Effector memory CD4-positive, alpha-beta T cell (primary cell): ENCODE measurements at places on chromosomes 11 and 22.

GRCh38 chr11:6737872-6738466 is 33.8 kb downstream of the OR2AG2 start:
- H3K4me1 ChIP-seq = peaks cover 50% of the 10 kb centered on the region
- peak; percentile 57 for DNase-seq
- peak overlapping the region; percentile 58 for H3K27ac ChIP-seq
- no peak overlapping the region for H3K4me3 ChIP-seq
- no peaks in the 10 kb centered on the region for H3K27me3 ChIP-seq

- H3K27me3 ChIP-seq = no peaks in the 10 kb centered on the region
- peaks cover 7% of the 10 kb centered on the region for H3K36me3 ChIP-seq
- H3K4me3 ChIP-seq = peak overlapping the region; percentile 96
- H3K27ac ChIP-seq = peak overlapping the region; percentile 95
These were observed 1.9 kb downstream of the FBXO7 start for GRCh38 chr22:32476281-32477195.

DNA sequence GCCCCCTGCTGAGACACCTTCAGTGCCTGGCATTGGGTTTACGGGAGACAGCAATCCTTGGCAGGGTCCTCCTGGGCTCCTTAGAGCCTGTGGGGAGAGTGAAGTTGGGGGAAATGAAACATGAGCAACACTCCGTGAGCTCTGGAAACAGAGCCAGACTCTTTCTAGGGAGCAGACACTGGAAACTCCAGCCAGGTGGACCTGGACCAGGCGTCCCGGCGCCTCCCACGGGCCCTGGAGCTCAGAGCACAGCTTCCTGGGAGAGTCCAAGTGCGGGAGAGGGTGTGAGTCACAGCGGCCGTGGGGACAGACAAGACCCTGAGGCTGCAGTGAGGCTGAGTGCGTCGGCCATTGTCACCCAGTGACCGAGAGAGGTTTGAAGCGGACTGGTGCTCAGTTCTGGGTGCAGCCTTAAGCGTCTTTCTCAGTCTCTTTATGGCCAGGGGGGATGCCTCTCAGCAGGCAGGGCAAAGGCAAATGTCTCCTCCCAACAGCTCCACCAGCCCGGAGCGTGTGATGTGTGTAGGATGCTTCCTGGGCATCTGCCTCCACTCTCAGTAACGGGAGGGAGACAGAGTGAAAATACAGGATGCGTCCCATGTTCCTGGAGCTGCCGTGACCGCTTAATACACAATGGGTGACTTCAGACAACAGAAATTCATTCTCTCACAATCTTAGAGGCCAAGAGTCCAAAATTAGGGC is 399.2 kb downstream of the SHANK2 start:
- no peaks in the 10 kb centered on the region for H3K4me1 ChIP-seq
- no peaks in the 10 kb centered on the region for H3K27me3 ChIP-seq
- DNase-seq = no peak
- no peak overlapping the region for H3K27ac ChIP-seq

GRCh38 chr11:123166071-123166559 is 28.9 kb downstream of the CLMP start:
- no peak for DNase-seq
- H3K27ac ChIP-seq = no peak overlapping the region
- no peak overlapping the region for H3K4me3 ChIP-seq
- no peaks in the 10 kb centered on the region for H3K27me3 ChIP-seq

- peak overlapping the region; percentile 87 for H3K4me3 ChIP-seq
- no peak for DNase-seq
- peaks cover 14% of the 10 kb centered on the region for H3K4me1 ChIP-seq
- H3K27ac ChIP-seq = peak overlapping the region; percentile 66
- no peaks in the 10 kb centered on the region for H3K27me3 ChIP-seq
- peaks cover 3% of the 10 kb centered on the region for H3K36me3 ChIP-seq
These were observed 719 bp downstream of the TALDO1 start for GRCh38 chr11:748007-748359.

DNA sequence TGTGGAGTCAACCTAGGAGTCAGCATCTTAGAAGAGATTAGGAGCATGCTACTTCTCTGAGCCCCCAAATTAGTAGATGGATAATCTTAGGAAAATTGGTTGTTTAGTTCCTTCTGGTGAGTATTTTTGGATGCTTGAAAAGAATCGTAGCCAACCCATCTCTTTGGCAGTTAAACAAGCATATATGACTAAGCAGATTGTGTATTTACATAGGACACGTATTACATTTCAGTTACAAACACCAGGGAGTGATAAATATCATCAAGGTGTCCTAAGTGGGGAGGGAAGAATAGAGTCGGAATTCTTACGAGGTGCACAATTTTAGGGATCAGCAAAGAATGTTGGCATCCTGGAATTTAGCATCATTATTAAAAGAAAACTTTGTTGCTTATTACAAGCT is 13.5 kb downstream of the PLET1 start:
- H3K27ac ChIP-seq = no peak overlapping the region
- no peak overlapping the region for H3K4me3 ChIP-seq
- DNase-seq = no peak

GRCh38 chr22:25327018-25327755 is 107.7 kb downstream of the CRYBB2 start:
- H3K27me3 ChIP-seq = no peaks in the 10 kb centered on the region
- no peak for DNase-seq
- H3K36me3 ChIP-seq = no peaks in the 10 kb centered on the region

- peaks cover 3% of the 10 kb centered on the region for H3K4me1 ChIP-seq
- H3K27ac ChIP-seq = no peak overlapping the region
- no peak for DNase-seq
These were observed 502.1 kb downstream of the ETS1 start for GRCh38 chr11:128085276-128085675.

GRCh38 chr22:42283278-42284201 is 13.1 kb upstream of the TCF20 start:
- H3K4me3 ChIP-seq = peak overlapping the region; percentile 47
- H3K36me3 ChIP-seq = no peaks in the 10 kb centered on the region
- H3K4me1 ChIP-seq = peaks cover 39% of the 10 kb centered on the region
- DNase-seq = peak; percentile 27
- H3K27ac ChIP-seq = no peak overlapping the region
- no peaks in the 10 kb centered on the region for H3K27me3 ChIP-seq

DNA sequence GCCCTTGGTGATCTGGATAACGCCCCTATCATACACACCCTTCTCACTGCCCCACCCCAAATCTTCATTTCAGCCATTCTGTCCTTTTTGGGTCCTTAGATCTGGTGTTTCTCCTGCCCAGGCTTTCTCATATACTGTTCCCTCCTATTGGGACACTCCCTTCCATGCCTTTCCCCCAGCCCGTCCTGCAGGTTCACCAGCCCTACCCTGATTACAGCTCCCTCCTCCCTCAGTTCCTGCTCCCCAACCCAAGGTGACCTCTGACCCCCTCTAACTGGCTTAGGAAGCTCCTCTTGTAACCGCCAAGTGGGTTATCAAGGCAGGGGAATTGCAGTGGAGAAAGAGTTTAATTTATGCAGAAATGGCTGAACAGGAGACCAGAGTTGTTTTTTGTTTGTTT is 13.0 kb downstream of the MTFP1 start:
- H3K27me3 ChIP-seq = peaks cover 12% of the 10 kb centered on the region
- peaks cover 14% of the 10 kb centered on the region for H3K4me1 ChIP-seq
- no peak overlapping the region for H3K4me3 ChIP-seq
- H3K36me3 ChIP-seq = no peaks in the 10 kb centered on the region

DNA sequence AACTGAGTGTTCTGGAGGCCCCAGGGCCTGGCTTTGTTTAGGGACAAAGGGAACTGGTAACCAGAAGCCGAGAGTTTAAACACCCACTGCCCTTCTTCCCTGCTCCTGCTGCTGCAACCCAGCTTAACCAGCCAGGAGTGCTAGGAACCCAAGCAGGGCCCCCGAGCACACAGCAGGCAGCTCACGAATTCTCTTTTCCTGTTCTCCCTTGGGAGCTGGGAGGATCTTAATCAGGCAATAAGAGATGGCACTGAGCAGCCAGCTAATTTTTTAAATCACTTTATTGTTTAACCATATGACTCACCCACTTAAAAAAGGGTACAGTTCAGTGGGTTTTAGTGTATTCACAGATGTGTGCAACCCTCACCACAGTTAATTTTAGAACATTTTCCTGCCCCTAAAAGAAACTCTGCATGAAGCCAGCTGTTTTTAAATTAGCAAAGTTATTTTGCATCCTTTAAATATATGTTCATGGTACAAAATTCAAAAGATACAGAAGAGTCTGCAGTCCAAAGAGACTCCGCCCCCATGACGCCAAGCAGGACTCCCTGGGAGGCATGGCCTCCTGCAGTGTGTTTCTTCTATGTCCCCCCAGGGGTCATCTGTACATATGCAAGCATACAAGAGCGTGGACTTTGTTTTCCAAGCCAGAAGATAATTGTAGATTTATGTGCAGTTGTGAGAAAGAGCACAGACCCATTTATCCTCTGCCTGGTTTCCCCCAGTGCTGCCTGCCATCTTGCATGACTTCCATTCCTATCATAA is 18.9 kb upstream of the PPP6R3 start:
- no peak overlapping the region for H3K4me3 ChIP-seq
- H3K27me3 ChIP-seq = no peaks in the 10 kb centered on the region
- no peaks in the 10 kb centered on the region for H3K4me1 ChIP-seq
- H3K27ac ChIP-seq = no peak overlapping the region

DNA sequence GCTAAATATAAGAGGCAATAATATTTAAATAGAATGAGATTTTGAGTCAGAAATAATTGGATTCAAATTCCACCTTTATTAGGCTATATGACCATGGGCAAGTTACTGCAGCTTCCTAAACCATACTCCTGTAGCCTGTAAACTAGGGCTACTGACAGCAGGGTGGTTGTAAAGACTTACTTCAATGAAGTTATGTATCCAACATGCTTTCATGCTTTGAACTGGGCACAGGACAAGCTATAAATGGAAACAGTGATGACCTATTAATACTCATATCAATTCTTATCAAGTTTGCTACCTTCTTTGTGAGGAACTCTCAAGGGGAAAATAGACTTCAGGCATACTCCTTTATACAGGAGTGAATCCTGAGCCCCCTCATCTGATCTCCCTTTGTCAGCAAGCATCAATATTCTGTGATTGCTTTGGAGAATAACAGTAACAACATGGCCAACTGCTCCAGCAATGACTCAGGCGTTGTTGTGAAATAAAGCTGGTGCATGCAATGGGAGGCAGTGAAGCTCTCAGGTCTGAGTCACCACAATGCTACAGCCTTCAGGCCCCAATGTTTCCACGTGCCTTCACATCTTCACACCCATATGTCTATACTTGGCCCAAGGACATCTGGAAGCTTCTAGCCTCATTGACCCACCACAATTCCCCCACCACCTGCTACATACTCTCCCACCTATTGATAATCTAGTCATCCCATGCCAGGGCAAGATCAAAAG is 102.5 kb downstream of the KCNA4 start:
- no peaks in the 10 kb centered on the region for H3K4me1 ChIP-seq
- no peaks in the 10 kb centered on the region for H3K27me3 ChIP-seq
- no peak overlapping the region for H3K4me3 ChIP-seq
- no peaks in the 10 kb centered on the region for H3K36me3 ChIP-seq
- no peak for DNase-seq

DNA sequence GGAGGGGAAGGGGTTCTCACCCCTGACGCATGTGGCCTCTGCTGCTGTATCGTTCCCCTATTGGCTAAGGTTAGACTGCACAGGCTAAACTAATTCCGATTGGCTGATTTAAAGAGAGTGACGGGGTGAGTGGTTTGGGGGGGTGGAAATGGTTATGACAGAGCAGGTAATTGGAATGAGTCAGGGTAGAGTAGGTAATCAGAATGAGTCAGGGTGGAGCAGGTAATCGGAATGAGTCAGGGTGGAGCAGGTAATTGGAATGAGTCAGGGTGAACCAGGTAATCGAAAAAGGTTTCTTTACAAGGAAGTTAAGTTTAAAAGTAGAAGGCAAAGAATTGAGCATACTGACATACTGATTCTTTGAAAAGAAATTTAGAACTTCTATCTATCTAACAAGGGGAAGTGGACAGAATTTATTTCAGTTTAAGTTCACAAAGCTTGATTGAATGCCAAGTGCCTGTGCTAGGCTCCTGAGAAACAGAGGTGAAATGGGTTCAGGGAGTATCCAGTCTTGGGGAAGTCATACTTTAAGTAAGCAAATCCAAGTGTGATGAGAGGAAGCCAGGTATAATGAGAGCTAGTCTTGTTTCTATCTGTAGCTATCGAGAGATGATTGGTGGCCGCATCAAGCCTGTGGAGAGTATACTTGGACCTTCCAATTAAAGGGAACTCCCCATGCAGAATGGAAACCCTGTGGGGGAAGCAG is 58.0 kb downstream of the C11orf91 start:
- no peaks in the 10 kb centered on the region for H3K4me1 ChIP-seq
- no peak overlapping the region for H3K4me3 ChIP-seq

DNA sequence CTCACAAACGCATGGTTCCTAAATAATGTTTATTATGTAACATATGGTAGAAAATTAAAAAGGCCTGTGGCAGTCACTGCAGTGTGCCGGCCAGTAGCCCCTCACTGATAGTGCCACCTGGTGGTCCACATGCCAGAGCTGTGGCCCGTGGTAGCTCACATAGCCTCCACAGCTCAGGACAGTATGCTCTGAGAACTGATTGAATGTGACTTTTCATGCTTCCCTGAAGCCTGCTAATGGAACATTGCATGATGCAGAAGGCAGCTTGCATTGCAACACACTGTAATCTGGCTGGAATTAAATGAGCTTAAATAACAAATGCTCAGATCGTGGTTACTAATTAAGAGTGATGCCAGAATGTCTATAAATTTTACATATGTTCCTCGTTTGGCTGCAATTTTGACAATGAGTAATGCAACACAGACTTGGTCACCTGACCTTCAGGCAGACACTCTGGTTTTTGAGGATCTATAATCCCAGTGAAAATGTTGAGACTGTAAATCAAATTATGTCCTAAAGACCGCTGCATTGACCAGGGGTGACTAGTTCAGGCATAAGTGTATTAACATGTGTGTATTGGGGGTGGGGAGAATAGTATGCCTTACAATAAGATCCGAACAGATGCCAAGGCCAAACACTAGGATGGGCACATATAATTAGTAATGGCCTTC is 566.4 kb downstream of the METTL15 start:
- H3K27me3 ChIP-seq = no peaks in the 10 kb centered on the region
- no peak overlapping the region for H3K4me3 ChIP-seq
- no peak for DNase-seq
- H3K4me1 ChIP-seq = no peaks in the 10 kb centered on the region
- no peak overlapping the region for H3K27ac ChIP-seq

DNA sequence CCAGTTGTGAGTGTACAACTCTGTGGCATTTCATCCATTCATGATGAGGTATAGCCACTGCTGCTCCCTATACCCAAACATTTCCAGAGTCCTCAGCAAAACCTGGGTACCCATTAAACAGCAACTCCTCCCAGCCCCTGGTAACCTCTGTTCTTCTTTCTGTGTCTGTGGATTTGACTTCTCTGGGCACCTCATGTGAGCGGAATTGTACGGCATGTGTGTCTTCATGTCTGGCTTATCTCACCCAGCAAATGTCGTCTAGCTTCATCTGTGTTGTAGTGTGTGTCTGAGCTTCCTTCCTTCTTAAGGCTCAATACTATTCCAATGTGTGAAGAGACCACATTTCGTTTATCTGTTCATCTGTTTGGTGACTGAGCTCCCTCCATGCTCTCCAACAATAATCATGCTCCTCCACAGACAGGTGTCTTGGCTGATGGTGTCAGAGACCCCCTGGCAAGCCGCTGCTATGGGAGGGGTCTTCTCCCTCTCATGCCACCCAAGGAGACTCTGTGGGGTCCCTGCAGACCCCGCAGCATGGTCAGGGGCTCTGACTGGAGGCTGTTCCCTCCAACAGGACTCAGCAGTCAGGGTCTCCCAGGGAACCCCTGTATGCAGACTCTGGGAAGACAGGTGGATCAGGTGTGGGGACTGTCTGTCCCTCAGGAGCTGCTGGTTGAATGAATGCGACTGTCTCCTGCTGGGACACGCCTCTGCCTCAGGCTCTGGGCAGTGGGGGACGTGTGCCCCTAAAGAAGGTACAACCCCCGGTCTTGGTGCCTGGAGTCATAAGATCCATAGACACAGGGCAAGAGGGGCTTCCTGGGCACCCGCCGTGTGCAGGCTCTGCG is 52.7 kb downstream of the SMIM38 start:
- no peak for DNase-seq
- H3K4me1 ChIP-seq = no peaks in the 10 kb centered on the region
- no peak overlapping the region for H3K4me3 ChIP-seq
- no peak overlapping the region for H3K27ac ChIP-seq
